ENCODE measurements at places on chromosomes 4 and X. TPM values are rescaled to one million over a fixed set of nuclear protein-coding genes. Genes with fewer than 3 reads are reported as not detected.

DNA sequence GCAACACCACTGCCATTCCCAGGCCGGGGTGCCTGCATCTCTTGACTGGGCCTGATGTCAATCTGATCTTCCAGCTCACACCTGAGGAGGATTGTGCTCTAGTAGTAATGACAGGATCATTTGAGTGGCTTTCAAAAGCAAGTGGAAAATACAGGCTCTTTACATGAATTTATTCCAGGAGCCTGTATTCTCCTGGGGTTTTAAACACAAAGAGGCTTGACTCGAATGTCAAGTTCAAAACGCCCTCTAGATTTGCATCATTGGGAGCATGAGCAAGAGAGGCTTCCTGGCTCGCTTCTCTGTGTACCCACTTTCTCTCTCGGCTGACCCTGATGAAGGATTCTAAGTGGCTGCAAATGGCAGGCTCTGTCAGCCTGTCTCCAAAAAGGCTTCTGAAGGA is 199.5 kb upstream of the PUDP start:
- DNase-seq: no peak

- DNase-seq: no peak
Measured at GRCh38 chr4:56626963-56627362, 54.1 kb downstream of the HOPX start.

- peak; percentile 62 for DNase-seq
Measured at GRCh38 chr4:163166041-163166579, 580 bp downstream of the NAF1 start.

DNA sequence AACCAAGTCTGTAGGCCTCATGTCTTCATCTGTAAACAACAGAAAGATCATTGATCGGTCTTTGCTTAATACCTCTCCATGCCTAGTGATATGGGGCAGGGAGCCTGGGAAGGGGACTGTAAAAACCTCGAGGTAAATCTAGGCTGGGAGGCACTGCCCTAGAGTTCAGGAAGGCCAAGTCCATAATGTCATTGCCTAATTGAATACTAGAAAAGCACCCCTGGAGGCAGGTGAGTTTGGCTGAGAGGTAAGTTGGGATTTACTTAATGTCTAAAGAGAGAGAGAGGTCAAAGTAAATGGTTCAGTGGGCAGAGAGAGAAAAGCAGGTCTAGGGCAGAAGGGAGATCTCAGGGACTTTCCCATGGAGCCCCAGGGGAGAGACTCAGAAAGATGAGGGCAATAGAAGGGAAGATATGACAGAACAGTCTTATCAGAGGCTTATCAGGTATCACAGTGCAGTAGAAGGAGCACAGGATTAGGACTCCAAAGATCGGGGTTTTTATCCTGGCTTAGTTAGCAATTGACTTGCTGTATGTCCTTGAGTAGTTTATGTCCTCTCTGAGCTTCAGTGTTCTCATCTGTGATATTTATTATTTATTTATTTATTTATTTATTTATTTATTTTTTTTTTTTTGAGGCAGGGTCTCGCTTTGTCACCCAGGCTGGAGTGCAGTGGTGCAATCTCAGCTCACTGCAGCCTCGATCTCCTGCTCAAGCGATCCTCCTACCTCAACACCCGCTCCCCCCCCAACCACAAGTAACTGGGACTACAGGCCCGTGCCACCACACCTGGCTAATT is 85.2 kb downstream of the SLC16A2 start:
- no peak for DNase-seq

GRCh38 chrX:96455078-96455477 is 229.6 kb upstream of the DIAPH2 start:
- no peak for DNase-seq

GRCh38 chr4:182931691-182932345 is 14.6 kb upstream of the DCTD start:
- no peak for DNase-seq

DNA sequence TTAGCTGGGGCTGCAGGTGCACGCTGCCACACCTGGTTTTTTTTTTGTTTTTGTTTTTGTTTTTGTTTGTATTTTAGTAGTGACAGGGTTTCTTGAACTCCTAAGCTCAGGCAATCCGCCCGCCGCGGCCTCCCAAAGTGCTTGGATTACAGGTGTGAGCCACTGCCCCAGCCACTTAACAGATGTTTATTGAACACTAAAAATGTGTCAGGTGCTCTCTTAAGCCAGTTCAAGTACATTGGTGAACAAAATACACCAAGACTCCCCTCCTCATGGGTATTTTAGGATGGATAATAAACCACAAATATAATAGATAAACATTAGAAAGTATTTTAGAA is 69.9 kb downstream of the TRAPPC11 start:
- DNase-seq: no peak

DNA sequence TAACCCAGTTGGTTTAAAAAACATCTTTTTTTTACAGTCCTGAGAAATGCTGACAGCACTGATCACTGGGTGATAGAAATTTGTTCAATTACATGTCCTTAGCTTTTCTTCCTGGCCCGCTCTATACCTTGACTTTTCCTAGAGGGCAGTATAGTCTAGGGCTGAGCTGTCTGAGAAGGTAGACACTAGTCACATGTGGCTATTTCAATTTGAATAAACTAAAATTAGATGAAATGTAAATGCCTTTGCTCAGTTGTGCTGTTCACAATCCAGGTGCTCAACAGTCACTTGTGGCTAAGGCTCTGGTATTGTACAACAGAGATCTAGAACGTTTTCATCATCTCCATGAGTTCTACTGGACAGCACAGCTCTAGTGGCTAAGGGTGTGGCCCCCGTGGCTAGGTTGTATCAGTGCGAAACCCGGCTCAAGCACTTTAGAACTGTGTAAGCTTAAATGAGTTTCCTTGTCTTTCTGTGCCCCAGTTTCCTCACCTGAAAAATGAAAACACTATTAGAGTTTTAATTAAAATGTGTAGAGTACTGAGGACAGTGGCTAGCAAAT is 111.6 kb upstream of the WDR17 start:
- DNase-seq: no peak

- no peak for DNase-seq
Measured at GRCh38 chr4:87354168-87355102, 31.8 kb upstream of the HSD17B13 start.

DNA sequence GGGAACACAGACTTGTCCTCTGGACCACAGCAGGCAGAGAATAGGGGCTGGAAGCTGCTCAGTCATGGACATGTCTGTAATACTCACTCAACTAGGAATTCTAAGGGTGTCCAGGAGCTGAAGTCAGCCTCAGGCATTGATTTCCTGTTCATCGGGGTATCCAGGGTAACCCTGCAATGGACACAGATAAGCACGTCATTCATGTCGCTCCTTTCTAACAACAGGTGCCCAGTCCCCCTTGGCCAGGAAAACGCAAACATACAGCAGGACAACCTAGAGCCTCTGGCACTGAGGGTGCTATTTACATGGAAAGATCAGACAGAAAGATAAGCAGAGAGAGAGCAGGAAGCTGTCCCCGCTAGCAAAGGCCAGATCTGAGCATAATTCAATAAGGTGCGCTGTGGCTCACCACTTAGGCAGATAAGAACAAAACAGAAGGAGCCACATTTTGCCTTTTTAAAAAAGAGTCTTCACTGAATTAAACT is 21.3 kb downstream of the QDPR start:
- DNase-seq: no peak

DNA sequence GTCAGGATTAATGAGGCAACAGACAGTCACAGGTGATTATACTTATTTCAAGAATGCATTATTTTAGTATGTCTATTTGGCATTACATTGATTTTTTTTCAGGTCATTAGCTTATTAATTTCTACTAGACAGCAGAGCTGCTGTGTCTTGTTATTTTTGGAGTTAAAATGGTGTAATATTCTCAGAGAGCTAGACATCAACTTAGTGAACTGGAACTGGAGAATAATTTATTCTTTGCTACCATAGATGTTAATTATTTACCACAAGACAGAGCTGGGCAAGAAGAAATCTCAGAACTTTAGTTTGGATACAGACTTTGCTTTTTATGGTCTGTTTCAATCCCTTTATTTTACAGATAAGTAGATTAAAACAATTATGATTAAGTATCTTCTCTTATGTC is 10.2 kb upstream of the HPGD start:
- DNase-seq: no peak

PPP4R3C gene
- not detected for total RNA-seq

GRIA3 gene
- 12.4 TPM for total RNA-seq

KANTR gene
- 32.1 TPM for total RNA-seq

SHOX gene
- total RNA-seq: not detected

FRMD7 gene
- total RNA-seq: not detected

FOXR2 gene
- not detected for total RNA-seq
